EH (cell line): ENCODE measurements at places on chromosomes 7 and 10.
A peak's percentile ranks its signal among the peaks of the same experiment; 100 is the strongest.

DNA sequence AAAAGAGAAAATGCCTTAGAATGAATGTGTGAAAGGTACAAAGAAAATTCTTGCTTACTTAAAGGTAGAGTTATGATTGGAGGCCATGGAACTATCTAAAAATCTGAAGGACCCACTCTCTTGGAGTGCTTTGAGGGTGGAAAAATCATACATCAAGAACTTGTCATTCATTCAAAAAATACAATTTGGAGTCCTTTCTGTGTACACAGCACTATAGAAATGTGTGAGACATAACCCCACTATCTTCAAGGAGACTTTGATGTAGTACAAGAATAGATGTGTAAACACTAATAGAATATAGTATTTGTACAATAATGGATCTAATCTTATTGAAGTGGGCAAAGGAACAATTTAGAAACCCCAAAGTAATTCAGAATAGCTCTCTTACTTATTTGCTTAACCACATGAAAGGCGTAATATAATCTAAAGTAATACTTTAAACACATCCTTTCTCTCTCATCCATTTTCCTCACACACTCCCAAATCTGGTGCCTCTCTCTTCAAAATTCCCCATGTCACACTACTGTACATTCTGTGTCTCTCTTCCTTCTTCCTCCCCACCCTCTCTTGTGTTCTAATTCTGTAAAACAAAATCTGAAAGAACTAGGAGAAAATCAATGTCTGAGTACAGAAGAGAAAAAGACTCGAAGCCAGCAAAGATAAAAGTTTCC lies 166.7 kb downstream of the DNAJB9 start:
- DNase-seq = no peak

DNA sequence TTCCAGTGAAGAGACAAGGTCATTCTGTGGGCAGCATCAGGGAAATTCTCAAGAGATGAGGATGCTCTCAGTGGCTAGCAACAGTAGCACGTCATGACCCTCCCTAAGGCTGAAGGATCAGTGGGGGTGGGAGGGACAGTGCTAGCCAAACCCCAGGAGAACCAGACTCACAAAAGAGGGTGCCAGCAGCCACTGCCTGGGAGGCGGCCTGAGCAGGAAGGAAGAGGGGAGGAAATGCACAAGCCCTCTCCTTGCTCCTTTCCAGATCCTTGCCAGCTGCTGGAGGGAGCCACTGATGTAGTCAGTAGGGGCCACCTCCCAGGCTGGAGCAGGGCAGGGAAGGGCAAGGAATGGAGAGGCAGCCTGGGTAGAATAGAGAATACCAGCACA lies 302.7 kb downstream of the RPS24 start:
- peak; percentile 99 for DNase-seq

DNA sequence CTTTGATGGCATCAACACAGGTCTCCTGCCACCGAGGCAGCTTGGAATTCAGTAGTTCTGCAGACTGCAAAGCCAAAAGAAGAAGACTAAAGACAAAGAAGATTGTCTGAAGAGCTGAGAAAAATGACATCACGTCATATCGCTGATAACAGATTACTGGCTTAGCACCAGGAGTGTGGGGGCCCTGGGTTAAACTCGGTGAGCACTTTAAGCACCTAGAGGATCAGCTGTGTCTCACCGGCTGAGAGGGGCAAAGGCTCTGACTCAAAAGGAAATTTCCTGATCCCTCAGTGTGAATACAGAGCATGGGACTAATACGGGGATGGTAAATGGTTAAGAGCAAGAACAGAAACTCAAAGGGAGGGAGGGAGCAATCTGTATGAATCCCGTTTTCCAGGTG lies 30.7 kb downstream of the BRI3 start:
- no peak for DNase-seq

GRCh38 chr10:11150231-11150731 lies 132.6 kb downstream of the CELF2 start:
- no peak for DNase-seq

- no peak for DNase-seq
Measured at GRCh38 chr7:151432658-151433521, 7.1 kb downstream of the CRYGN start.

DNA sequence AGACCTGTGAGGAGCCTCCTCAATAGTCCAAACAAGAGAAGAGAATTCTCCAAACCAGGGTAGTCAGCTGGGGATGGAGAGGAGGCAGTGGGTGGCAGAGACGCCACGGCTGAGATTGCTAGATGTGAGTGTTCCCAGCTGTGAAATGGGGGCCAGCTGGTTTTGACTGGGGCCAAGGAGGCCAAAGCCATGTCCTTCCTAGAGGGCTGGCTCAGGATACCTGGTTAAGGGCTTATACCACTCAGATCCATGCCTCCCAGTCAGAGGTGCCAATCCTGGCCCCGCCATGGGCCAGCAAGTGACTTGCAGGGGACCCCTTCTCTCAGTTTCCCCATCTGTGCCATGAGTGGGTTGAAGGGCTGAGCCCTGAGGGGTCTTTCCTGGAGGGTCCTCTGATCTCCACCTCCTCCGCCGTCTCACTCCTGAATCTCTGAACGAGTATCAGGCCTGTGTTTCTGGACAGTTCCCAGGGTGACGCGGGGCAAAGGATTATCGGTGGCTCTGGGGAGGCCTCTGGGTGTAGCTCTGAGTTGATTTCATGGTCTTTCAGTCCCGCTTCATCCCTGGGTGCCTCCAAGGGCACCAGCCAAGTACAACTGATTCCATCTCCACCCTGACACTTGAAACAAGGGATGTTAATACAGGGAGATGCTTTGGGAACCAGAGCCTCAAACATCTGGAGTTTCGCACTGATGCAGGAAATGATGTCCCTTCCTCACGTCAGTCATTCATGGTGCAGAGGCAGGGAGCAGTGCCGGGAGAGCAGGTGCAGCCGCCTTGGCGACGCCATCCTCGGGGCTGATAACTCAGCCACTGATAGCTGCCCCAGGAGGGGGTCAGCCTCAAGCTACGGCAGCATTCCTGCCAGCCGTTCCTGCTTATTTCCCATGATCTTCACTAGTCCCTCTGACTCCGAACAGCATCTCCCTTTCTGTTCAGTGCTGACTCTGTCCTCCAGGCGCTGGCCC lies 126.7 kb downstream of the RGS10 start:
- no peak for DNase-seq

- no peak for DNase-seq
Measured at GRCh38 chr10:62270020-62270419, 1.4 kb upstream of the RTKN2 start.

GRCh38 chr10:24034571-24034970 lies 174.4 kb upstream of the KIAA1217 start:
- DNase-seq = no peak

- DNase-seq = peak; percentile 42
Measured at GRCh38 chr10:57657164-57657765, 610.4 kb downstream of the IPMK start.
